ENCODE measurements at places on chromosomes 6 and 20.
A peak's percentile ranks its signal among the peaks of the same experiment; 100 is the strongest.

GRCh38 chr6:4852938-4853337 is 76.7 kb downstream of the CDYL start:
- no peak overlapping the region for H3K27ac ChIP-seq
- no peaks in the 10 kb centered on the region for H3K36me3 ChIP-seq
- no peak overlapping the region for H3K4me3 ChIP-seq
- no peak for DNase-seq
- H3K4me1 ChIP-seq, result no peaks in the 10 kb centered on the region

DNA sequence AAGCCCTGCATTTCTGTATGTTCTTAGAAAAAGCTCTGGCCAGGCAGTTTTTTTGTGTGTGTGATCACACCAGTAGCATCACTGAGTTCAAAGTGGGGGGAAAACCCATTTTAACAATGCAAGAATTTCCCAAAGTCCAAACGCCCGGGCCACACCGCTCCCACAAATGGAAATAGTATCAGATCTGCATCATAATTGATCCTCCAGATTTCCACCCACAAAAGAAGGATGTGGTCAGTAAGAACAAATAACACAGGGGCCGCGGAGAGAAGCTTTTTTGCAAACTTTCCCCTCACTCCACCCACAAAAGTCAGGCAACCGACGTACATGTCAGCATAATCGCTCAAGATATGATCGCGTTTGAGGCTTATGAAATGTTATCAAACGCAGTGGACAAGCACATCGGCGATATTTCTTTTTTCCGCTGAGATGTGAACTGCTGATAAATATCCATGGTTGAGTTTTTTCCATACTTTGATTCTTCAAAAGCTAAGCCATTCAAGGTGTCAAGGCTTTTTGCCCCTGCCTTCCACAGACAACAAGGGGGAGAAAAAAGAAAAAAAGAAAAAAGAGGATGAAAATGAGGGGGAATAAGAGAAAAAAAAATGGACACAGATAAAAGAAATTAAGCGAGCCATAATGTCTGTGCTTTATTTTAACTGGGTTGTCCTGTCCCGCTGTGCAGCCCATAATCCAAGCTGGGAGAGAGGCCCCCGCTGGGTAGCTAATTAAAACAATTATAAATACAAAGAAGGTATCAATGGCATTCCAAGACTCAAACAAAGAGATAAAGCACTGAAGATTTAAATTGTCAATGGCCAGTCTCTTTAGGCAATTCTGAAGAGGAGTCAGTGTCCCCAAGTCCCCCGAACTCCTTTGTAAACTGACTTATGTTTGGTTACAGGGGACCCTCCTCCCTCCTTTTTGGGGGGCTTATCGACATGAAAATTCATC is 143.5 kb downstream of the ZFP64 start:
- peaks cover 24% of the 10 kb centered on the region for H3K4me1 ChIP-seq
- H3K27ac ChIP-seq, result peak overlapping the region; percentile 90
- H3K27me3 ChIP-seq, result no peaks in the 10 kb centered on the region
- no peak overlapping the region for H3K4me3 ChIP-seq
- no peaks in the 10 kb centered on the region for H3K36me3 ChIP-seq

- no peak overlapping the region for H3K27ac ChIP-seq
- H3K4me1 ChIP-seq, result peaks cover 11% of the 10 kb centered on the region
- no peaks in the 10 kb centered on the region for H3K36me3 ChIP-seq
- H3K27me3 ChIP-seq, result no peaks in the 10 kb centered on the region
- no peak for DNase-seq
These were observed 59.7 kb upstream of the SNX9 start for GRCh38 chr6:157763129-157763903.

GRCh38 chr20:45416917-45417316 is 976 bp downstream of the PIGT start:
- peak overlapping the region; percentile 85 for H3K4me3 ChIP-seq
- H3K27ac ChIP-seq, result no peak overlapping the region
- DNase-seq, result no peak
- H3K27me3 ChIP-seq, result no peaks in the 10 kb centered on the region

GRCh38 chr6:111087106-111087835 is at the start of gene SLC16A10:
Gene SLC16A10, plus strand, starts transcription at chr6:111087503. Its CDS starts 250 bp downstream, at chr6:111087753.
- peaks cover 81% of the 10 kb centered on the region for H3K27me3 ChIP-seq
- H3K27ac ChIP-seq, result no peak within 1 kb of the TSS
- DNase-seq, result peak; percentile 82
- H3K36me3 ChIP-seq, result no peaks in the 10 kb centered on the region
- H3K4me1 ChIP-seq, result peaks cover 9% of the 10 kb centered on the region

DNA sequence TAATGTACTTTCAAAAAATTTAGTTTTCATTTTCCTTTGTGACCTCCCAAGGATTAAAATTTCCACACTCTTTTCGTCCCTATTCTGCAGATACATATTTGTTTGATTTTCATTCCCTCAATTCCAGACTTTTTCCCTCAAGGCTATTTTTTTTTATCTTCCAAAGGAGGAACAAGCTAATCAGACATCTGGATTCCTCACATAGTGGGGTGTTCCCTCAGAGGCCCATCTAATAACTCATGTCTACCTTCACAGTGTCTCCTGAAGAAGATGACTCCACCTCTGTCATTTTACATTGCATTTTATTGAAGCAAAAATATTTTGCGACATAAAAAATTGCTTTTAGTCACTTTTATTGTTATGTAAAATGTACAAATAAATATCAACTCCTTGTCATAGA is 122.2 kb downstream of the RFPL4B start:
- peaks cover 2% of the 10 kb centered on the region for H3K4me1 ChIP-seq
- H3K27me3 ChIP-seq, result no peaks in the 10 kb centered on the region
- no peaks in the 10 kb centered on the region for H3K36me3 ChIP-seq
- no peak overlapping the region for H3K27ac ChIP-seq

DNA sequence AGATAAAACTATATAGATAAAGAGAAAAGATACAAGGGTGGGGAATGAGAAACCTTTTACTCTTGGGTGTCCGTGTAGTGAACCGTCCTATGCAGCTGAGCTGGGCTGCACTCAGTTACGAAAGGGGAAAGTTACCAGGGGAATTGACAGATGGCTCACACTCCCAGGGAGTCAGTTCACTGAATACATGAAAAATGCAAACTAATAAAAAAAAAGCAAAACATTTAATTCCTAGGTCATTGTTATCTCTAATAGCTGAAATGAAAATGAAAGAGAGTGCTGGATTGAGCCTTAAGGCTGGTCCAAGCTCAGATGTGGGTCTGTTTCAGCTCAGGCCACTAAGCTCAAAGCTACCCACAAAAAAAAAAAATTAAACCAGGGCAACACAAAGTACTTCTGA is 138.0 kb downstream of the THBS2 start:
- H3K27ac ChIP-seq, result no peak overlapping the region
- no peaks in the 10 kb centered on the region for H3K36me3 ChIP-seq
- no peak for DNase-seq
- no peaks in the 10 kb centered on the region for H3K27me3 ChIP-seq
- no peaks in the 10 kb centered on the region for H3K4me1 ChIP-seq
- no peak overlapping the region for H3K4me3 ChIP-seq

GRCh38 chr6:10617008-10617696 is 77.3 kb downstream of the C6orf52 start:
- no peaks in the 10 kb centered on the region for H3K27me3 ChIP-seq
- no peaks in the 10 kb centered on the region for H3K4me1 ChIP-seq
- H3K36me3 ChIP-seq, result peaks cover 6% of the 10 kb centered on the region
- no peak for DNase-seq

DNA sequence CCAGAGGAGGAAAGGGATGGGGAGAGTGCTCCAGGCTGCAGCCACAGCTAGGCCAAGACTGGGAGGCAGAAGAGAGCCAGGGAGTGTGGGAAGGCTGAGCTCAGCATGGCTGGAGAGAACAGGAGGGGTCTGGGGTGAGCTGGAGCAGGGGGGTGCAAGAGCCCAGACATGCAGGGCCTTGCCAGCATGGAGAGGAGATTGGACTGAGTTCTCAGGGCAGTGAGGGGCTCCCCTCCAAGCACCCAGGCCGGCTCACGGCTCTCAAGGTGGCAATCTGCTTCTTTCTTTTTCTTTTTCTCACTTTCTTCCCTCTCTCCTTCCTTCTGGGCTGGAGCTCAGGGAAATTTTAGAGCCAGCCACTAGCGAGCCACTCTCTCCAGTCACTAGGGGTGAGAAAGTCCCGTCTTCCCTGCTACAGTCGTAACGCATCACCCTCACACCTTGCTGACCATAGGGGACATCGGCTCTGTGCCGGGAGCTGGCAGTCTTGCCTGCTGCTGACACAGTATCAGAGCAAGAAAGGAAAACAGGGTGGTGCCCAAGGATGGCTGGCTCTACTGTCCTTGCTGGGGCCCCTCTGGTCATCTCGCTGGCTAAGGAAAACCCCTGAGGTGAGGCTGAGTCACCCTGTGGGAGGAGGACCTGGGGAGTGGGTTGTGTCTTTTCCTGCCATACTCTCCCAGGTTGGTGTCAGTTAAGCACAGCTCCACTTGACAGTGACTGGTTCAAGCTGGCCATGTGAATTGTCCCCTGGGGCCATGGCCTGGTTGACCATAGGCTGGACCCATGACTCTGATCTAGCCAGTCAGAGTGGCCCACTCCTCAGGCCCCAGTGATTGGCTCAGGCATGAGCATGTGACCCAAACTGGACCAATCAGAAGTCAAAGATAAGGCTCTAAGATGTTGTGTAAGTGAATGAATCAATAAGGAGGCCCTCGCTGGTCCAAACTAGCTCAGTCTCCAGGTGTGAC is 135.1 kb upstream of the PMEPA1 start:
- peaks cover 4% of the 10 kb centered on the region for H3K4me1 ChIP-seq
- DNase-seq, result no peak
- H3K36me3 ChIP-seq, result no peaks in the 10 kb centered on the region
- H3K27me3 ChIP-seq, result no peaks in the 10 kb centered on the region

DNA sequence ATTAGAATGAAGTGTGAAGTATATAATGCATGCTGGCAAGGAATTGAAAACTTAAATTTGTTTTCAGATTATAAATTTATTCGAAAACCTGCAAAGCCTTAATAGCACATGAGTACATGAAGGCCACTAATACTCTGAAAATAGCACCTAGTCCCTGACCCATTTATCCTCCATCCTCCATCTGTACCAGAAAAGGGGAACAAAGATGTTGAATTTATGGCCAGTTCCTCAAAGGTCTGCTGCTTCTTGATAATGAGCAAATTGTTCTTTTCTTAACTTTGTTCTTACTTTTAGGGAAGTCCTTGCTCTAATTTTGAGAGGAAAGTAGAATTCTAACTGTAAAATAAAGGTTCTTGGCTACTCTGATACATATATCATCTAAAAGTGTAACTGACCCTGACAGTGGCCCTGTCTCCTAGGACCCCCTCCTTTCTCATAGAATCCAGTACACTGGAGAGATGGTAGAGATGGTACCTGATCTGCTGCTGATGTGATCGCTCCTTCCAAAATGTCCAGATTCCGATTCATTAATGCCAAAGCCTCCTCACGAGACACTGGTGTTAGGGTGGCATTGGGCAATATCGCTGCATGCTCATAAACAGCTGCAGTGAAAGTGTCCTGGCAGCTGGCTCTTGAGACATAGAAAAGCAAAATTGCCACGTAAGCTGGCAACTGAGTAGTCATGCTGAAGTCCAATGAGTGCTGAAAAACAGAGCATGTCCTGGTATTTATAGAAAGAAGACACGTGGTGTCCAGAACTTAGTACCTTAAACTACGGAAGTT is at the start of gene VNN1:
Gene VNN1 (minus strand): TSS at position 704 of the 783 bp plus-strand sequence. CDS start 20 bp downstream, at position 684.
- H3K27me3 ChIP-seq, result no peaks in the 10 kb centered on the region
- no peak for DNase-seq
- H3K4me3 ChIP-seq, result no peak within 1 kb of the TSS
- no peak within 1 kb of the TSS for H3K27ac ChIP-seq

DNA sequence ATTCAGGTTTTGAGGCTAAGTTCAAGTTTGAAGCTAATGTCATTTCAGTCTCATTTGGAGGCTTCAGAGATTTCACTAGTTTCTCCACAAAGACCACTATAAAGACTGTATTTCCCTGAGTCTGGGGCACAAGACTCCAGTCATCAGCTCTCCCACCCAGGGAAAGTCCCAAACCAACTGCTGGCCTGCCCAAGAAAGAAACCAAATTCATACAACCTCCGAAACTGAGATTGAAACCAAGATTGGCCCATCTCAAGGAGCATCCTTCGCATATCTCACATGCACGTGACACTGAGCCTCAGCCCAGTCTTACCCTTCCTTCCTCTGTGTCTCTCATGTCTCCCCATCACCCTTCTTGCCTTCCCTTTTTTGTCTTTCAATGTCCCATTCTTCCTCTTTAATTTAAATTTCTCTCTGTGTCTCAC is 3.5 kb upstream of the LTA start:
- no peaks in the 10 kb centered on the region for H3K4me1 ChIP-seq
- no peak overlapping the region for H3K27ac ChIP-seq
- no peaks in the 10 kb centered on the region for H3K36me3 ChIP-seq
- no peaks in the 10 kb centered on the region for H3K27me3 ChIP-seq
- no peak for DNase-seq

GRCh38 chr6:155374681-155375080 is 60.4 kb upstream of the TFB1M start:
- no peaks in the 10 kb centered on the region for H3K36me3 ChIP-seq
- no peak overlapping the region for H3K27ac ChIP-seq
- H3K4me1 ChIP-seq, result no peaks in the 10 kb centered on the region
- H3K27me3 ChIP-seq, result no peaks in the 10 kb centered on the region
- no peak overlapping the region for H3K4me3 ChIP-seq

DNA sequence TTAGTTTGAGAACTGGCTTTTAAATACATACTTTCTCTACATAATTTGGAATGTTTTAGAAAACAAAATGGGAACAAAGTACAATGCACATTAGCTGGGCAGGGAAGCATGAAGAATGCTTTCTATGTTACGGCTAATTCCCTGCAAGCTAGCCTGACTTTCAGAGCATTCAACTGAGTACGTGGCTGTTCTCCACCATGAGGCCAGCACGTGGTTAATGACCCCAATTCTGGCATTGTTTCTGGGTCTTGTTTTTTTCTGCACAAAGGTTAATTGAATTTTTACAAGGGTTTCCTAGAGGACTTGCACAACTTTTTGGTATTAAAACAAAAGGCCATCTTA is 208.6 kb upstream of the AGPAT4 start:
- no peak overlapping the region for H3K27ac ChIP-seq
- no peak overlapping the region for H3K4me3 ChIP-seq
- peaks cover 6% of the 10 kb centered on the region for H3K27me3 ChIP-seq

DNA sequence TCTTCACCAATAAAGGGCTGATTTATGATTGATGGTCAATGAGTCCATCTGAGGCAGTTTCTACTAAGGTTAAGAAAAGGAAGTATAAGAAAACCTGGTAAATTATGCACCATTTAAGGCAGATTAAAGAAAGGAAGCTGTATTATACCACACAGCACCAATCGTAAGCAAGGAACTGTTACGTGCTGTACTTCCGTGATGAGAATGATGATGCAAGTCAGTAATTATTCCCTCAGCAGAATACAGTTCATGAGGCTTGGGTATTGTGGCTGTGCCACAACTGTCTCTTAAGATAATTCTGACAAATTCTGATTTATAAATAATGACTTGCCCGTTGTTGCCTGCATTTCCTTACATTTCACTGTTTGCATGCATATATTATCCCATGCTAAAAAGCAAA is 699.0 kb downstream of the HDGFL1 start:
- H3K27me3 ChIP-seq, result no peaks in the 10 kb centered on the region
- no peaks in the 10 kb centered on the region for H3K4me1 ChIP-seq
- DNase-seq, result no peak
- no peak overlapping the region for H3K27ac ChIP-seq
- no peaks in the 10 kb centered on the region for H3K36me3 ChIP-seq
- H3K4me3 ChIP-seq, result no peak overlapping the region
